Muscle of arm (tissue), 14 donors: ENCODE measurements at places on chromosomes 1 and 21. TPM values are rescaled to one million over a fixed set of nuclear protein-coding genes. Genes with fewer than 3 reads are reported as not detected.

The IL20 gene
- not detected for polyA plus RNA-seq

The LEFTY1 gene
- 0.20 TPM for polyA plus RNA-seq

The CATSPERE gene
- polyA plus RNA-seq: 0.85 TPM

The SLC16A4 gene
- polyA plus RNA-seq: 7.4 TPM

The TMOD4 gene
- polyA plus RNA-seq: 9.8 TPM

The TNFRSF9 gene
- polyA plus RNA-seq: 0.05 TPM

The SLFNL1 gene
- polyA plus RNA-seq: 0.95 TPM

The PYCR2 gene
- 36.0 TPM for polyA plus RNA-seq

The IL22RA1 gene
- not detected for polyA plus RNA-seq

The GCSAML gene
- 0.11 TPM for polyA plus RNA-seq
